ENCODE measurements at places on chromosomes 5 and 9.

GRCh38 chr5:5658889-5659465 is 236.5 kb downstream of the ICE1 start:
- no peak for DNase-seq

GRCh38 chr5:146884066-146884626 is 5.6 kb upstream of the PPP2R2B start:
- no peak for DNase-seq

GRCh38 chr9:105259274-105259673 is 14.8 kb downstream of the SLC44A1 start:
- no peak for DNase-seq

- no peak for DNase-seq
Measured at GRCh38 chr5:171968531-171968930, 37.9 kb downstream of the FBXW11 start.

DNA sequence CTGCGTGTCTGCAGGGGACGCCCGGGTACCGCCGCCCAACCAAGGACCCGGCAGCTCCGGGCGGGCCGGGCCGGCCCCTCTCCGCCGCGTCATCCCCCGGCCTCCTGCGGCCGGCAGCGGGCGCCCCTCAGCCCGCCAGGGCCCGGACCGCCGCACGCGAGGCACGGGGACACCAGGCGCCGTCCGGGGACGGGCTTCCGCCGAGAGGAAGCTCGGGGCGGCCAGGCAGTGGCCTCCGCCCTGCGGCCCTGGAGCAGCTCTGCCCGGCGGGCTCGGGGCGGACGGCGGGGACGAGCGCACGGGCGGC is 373 bp downstream of the FBXW5 start:
- peak; percentile 20 for DNase-seq

GRCh38 chr9:9783711-9784110 is 829.1 kb downstream of the PTPRD start:
- DNase-seq, result no peak

DNA sequence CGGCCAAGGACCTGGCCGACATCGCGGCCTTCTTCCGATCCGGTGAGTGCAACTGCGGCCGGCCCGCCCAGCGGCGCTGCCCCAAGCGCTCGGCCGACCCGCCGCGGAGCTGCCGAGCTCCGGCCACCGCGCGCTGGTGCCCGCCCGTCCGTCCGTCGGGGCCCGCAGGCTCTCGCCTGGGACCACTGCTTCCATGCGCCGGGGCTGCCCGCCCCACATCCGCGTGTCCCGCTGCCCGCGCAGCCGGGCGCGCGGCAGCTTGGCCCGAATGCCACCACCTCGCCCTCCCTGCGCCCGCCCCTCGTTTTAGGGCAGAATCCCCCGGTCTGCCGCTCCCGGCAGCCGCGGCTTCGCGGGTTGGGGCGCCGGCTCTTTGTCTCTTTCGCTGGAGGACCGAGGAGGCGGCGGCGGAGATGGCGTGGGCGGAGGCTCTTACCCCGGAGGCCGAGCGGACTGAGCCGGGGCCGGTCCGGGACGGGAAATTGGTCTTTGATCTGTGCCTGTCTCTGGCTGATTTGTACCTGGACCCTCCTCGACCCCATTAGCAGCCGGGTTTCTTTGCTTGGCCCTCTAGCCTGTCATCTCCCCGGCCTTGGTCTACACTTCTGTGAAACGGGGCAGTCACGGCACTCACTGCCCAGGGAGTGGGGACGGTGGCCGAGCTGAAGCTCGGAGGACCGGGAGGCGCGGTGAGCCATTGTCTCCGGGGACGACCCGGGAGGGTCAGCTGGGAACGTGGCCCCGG is 871 bp downstream of the TRIO start:
- DNase-seq, result peak; percentile 14

DNA sequence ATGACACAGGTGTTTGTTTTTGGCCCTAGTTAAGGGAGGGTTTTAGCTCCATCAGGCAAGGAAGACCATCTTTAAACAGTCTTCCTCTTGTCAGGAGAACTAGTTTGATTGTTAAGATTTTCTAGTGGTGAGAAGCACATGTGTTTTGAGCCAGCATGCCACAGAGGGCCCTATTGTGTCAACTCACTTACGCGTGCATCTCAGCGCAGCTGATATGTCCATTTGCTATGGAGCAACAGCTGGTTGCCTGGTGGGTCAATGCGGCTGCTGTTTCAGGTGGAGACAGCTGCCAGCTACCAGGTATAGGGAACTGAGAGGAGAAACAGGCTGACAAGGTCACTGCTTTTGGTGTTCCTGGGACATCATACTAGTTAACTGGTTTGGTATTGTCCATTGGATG is 100.5 kb upstream of the PRRC1 start:
- no peak for DNase-seq

- peak; percentile 50 for DNase-seq
Measured at GRCh38 chr9:15299374-15299939, 7.6 kb downstream of the TTC39B start.

DNA sequence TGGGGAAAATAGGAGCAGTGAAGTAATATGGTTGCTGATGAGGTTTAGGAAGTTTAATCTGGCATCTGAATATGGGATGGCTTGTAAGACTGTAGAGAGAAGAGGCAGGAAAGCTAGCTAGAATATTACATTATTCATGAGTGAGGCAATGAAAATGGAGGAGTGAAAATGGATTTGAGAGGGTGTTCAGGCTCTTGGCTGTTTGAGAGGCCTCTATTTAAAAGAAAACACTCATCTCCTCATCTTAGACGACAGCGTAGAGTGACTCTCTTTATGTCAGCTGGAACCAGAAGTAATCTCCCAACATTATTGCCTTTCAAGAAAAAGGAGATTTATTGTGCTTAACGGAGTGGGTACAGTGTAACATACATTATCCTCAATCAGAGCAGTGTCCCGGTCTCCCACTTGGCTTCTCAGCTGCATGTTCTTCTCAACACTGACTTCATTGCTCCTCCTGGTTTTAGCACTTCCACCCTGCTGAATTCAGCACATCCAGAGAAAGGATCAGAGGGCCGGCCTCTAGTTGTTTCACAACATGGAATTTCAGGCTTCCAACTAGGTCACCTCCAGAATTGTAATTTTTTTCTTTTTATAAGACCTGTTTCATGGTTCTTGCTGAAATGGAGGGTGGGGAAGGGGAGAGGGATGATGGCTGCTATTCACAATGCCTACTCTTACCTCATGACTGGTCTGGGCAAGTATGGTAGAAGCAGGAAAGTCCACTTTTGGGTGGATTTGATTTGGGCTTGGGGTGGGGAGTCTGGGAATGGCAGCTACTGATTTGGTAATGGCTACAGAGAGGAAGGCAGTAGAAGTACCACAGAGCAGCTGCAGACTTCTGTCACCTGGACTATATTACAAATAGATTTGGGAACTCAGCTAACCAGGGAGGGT is 52.9 kb upstream of the KIAA1958 start:
- no peak for DNase-seq

- DNase-seq, result no peak
Measured at GRCh38 chr5:101482931-101483330, 579.8 kb upstream of the ST8SIA4 start.

GRCh38 chr5:16712620-16713019 is 95.8 kb upstream of the RETREG1 start:
- no peak for DNase-seq
